Neural crest cell (in vitro differentiated cells): ENCODE measurements at places on chromosomes 4 and X.
A peak's percentile ranks its signal among the peaks of the same experiment; 100 is the strongest.

GRCh38 chr4:40190019-40190418, 6.8 kb upstream of the RHOH start:
- DNase-seq: no peak

- no peak for DNase-seq
Measured at GRCh38 chr4:42149004-42149403, 3.5 kb downstream of the BEND4 start.

DNA sequence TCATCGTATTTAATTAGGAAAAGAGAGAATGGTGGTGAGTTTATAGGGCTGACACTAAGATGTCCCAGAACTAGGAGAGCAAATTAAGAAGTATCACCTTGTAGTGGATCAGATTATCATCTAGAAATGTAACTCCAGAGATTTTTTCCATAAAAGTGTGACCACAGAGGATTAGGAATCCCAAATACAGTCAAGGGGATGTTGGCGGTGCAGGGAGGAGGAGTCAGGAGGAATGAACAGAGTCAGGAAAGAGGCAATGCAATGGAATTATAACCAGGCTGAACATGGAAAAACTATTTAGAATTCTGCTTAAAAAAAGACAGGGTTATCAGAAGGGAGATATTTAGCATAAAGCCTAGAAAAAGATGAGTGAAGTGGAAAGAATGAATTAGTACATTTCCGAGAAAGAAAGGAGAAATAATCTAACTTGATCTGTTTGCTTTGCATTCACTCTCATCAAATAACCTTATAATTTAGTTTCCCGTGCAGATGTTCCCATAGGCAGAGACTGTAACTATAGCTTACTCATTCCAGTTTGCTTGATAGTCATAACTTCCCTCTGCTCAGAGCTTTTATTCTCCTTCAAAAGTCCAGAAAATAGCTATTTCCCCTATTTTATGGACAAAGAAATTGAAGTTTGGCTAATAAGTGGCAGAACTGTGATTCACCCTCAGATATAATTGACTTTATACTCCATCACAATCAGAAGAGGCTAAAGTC, 56.4 kb downstream of the SCFD2 start:
- DNase-seq: no peak

GRCh38 chr4:86185659-86186058, 174.2 kb downstream of the MAPK10 start:
- DNase-seq: no peak

DNA sequence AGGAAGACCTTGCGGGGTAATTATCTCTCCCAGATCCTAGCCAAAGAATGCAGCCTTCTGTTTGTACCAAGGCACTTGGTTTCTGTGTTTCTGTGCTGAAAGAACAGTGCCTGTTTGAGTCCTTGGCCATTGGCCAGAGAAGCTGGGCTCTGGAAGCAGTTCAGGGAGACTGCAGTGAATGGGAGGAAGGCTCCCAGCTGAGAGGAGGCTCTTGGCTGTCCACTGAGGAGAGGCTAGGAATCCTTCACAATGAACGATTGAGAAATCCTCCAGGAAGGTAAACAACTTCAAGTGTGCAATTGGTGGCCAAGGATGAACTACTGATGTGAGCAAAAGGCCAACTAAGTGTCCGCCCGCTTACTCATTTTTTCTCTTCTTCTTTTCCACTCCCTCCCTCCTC, 61.3 kb downstream of the HS3ST1 start:
- DNase-seq: peak; percentile 11

GRCh38 chr4:105215609-105216313, 69.1 kb downstream of the TET2 start:
- no peak for DNase-seq

- no peak for DNase-seq
Measured at GRCh38 chrX:22159071-22159470, 113.6 kb upstream of the CBLL2 start.

GRCh38 chr4:111985426-111985825, 159.8 kb upstream of the FAM241A start:
- DNase-seq: no peak

DNA sequence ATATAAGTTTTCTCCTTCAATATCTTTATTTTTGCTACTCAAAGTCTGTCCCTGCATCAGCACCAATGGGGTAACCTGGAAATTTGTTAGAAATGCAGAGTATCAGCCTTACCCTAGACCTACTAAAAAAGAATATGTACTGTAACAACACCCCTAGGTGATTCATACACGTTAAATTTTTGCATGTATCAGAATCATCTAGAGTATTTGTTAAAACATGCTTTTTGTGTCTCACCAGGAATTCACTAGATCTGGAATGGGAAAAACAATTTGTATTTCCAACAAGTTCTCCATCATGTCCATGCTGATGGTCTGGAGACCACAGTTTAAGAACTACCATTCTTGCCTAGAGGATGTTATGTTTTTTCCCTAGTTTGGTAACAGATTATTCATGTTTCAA, 196.0 kb upstream of the EDNRA start:
- no peak for DNase-seq

DNA sequence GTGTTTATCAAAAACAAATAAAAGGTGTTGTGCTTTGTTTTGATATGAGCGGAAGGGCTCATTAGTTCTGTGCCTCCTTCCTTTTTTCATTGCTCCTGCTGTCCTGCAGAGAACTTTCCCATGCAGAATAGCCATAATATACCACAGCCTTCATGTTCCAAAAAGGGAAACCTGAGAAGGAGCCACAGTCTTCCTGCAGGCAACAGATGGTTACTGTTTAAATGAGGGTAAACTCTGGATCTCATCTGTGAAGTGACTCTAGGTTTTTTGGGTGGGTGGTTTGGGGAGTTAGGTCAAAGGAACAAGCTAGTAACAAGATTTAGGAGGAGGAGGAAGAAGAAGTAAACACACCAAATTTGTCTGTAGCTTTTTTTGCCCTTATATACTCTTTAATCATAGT, 131.8 kb downstream of the BMPR1B start:
- no peak for DNase-seq

- DNase-seq: no peak
Measured at GRCh38 chrX:44904542-44905115, 31.6 kb downstream of the KDM6A start.

DNA sequence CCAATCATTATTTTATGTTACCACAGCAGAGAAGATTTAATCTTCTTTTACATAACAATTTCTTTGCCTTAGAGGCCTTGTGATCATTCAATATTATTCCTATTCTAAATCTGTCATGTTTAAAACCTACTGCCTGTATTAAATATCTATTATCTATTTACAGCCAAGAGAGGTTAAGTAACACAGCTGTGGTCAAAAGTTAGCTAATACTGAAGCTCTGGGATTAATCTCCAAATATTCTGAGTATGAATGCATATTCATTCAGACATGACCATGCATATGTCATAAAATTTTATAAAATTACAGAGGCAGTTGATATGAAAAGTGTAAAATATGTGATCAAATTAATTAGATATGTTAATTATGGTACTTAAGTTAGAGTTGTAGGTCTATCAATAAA, 187.9 kb upstream of the MAB21L2 start:
- DNase-seq: no peak

GRCh38 chrX:117973110-117973807, 143.4 kb downstream of the KLHL13 start:
- DNase-seq: no peak

GRCh38 chrX:118862091-118862490, 38.5 kb downstream of the ZCCHC12 start:
- no peak for DNase-seq

- no peak for DNase-seq
Measured at GRCh38 chr4:73815145-73815544, 21.3 kb upstream of the CXCL6 start.

GRCh38 chr4:185381288-185382196, 14.2 kb downstream of the LRP2BP start:
- no peak for DNase-seq

DNA sequence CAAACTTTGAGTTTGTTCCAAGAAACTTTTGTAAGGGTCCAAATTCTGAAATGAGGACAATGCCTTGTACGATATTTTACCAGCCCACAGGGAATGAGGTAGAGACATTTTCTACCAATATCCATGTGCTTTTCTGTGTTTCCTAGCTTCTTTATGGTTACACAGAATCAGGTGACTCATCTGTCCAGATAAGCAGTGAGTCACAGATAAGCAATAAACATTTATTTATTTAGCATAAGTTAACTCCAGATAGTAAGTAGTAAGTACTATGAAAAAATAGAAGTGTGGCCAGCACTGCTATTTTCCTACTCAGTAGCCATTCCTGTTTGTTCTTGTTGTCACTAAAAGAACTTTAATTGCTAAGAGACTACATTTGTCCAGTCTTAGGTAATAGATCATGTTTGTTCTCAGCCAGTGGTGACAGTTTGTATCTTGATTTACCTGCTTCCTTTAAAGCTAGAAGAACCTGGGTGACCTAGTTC, 7.4 kb downstream of the AFF1 start:
- DNase-seq: no peak

- peak; percentile 20 for DNase-seq
Measured at GRCh38 chrX:14095702-14096101, 66.0 kb upstream of the GEMIN8 start.

DNA sequence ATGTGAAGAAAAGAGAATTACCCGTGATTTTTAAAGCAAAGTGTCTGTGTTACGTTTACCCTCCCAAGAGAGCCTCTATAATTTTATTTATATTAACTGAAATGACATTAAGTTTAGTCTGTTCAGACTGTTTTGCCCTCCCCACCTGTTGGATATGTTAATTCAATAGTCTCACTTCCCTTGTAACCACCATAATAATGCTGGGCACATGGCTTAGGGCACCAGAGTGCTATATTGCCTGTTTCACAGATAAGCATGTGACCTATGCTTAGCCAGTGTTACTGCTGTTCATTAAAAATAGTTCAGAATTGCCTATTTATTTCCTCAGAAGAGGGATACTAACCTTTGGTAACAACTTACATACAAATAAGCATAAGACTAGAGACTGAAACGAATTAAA, 446.2 kb downstream of the FAT4 start:
- no peak for DNase-seq

DNA sequence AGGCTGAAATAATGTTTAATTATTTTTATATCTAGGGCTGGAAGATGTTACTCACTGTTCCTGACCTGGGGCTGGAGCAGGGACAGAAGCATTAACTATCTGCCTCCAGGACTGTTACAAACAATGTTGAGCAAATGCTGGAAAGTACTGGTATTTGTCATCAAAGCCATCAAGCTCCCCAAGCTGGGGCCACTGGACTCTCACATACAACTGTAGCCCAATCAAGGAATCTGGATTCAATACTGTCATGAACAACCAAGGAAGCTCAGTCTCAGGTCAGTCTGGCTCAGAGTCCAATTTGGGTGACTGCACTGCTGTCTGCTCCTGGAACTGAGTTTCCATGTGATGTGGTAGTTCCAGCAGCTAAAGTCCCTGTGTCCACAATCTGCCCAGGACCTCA, 50.4 kb downstream of the APOO start:
- DNase-seq: no peak

GRCh38 chr4:180054291-180054690, 2188.9 kb upstream of the TENM3 start:
- no peak for DNase-seq

DNA sequence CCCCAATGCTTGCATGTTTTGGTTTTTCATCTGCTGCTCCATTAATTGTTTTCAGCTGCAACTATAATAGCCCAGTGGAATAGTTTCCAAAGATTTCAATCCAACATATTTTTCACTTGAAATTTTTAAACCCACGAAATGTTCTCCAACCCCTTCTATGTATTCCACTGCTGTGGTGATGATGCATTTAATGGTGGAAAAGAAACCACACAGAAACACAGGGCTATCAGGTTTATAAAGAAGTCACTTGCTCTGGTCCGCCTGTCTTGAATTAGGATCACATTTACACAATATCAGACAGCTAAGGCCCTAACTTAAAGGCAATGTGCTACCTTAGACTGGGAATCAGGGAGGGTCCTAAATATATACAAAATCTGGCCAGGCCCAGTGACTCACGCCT, 35.0 kb downstream of the OPHN1 start:
- no peak for DNase-seq

GRCh38 chr4:158949099-158949498, 153.8 kb upstream of the RAPGEF2 start:
- no peak for DNase-seq

DNA sequence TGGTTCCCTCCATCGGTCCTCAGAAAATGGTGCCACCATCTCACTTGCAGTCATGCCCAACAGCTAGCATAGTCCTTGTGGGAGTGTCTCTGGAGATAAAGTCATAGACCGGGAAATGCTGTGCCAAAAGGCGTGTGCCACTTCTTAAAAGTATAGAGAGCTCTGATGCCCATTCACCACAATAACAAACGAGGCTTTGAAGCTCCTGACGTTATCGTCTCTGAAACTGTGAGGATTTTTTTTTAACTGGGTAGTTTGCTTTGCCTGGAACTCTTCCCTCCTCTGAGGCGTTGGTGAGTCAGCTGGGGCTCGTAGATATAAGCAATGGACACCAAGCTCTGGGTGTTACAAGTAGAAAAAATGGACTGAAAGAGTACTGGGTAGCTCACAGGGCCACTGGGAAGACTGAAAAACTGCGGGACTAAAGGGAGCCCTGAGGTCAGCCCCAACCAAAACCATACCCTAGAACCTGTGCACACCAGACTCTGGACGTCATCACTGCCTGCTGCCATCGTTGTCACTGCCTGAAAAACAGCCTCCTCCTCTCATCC, 89.4 kb upstream of the TRIM2 start:
- DNase-seq: no peak

DNA sequence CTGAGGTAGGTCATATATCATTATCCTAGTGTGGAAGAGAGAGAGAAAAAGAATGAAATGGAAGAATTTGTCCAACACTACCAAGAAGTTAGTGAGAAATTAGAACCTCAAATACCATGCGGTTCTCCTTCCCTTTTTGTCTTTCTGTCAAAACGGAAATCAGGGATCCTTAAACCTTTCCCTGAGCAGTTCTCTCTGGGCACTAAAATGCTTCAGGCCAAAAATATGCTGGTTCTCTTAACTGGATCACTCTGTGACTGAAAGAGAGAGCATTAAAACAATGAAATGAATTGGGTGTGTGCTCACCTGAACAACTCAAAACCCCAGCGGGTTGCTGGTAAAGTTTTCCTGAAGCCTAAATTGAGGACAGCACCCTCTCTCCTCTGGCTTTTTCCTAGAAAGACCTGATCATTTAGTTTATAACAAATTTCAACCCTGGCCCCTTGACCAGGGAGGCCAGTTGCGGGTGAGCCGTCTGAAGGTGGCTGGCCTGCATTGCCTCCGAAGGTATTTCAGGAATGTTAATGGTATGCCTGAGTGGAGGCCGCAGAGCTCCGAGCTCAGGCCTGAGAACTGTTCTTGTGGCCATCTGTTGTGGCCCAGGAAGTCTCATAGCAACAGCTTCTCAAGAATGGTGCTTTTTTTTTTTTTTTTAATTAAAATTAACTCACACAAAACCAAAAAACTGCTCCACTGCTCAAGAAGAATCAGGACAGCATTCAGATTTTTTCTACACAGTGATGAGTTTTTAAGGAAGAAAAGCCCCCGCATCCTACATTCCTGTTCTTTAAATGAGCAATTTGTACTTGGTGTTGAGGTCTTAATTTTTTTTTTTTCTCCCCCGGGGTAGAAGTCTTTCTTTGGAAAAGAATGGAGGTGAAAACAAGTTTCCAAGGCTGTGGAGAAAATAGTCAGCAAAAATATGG, 155.1 kb downstream of the SHROOM3 start:
- DNase-seq: peak; percentile 26
